ENCODE measurements at places on chromosomes 2 and 18.

DNA sequence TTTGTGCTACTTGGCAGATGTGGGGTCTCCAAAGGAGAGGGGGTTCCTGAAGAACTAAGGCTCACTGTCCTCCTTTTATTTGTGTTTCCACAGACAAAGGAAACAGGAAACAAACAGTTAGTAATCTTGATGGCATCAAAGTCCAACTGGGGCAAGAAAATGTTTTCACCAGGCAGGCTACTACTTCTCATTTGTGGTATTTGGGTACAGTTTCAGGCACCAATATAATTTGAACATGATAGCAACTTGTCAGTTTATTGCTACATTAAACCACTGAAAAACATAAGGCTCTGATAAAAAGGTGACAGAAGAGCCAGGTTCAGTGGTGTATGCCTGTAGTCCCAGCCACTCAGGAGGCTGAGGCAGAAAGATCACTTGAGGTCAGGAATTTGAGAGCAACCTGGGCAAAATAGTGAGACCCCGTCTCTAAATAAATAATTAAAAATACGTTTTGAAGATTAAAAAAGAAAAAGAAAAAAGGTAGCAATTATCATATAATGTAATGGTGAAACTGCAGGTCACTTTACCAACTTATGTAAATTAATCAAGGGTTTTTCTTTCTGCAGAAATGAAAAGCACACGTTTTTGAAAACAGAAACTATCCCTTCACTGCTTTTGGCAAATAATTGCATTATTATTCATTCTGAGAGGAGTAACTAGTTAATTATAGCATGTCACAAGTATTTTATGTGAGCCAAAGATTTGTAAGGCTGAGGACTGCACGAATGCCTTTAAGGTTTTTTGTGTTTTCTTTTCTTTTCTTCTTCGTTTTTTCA is 157.5 kb upstream of the CAVIN2 start:
- DNase-seq: no peak

GRCh38 chr2:69018678-69019095 is 5.7 kb downstream of the ANTXR1 start:
- DNase-seq: no peak

DNA sequence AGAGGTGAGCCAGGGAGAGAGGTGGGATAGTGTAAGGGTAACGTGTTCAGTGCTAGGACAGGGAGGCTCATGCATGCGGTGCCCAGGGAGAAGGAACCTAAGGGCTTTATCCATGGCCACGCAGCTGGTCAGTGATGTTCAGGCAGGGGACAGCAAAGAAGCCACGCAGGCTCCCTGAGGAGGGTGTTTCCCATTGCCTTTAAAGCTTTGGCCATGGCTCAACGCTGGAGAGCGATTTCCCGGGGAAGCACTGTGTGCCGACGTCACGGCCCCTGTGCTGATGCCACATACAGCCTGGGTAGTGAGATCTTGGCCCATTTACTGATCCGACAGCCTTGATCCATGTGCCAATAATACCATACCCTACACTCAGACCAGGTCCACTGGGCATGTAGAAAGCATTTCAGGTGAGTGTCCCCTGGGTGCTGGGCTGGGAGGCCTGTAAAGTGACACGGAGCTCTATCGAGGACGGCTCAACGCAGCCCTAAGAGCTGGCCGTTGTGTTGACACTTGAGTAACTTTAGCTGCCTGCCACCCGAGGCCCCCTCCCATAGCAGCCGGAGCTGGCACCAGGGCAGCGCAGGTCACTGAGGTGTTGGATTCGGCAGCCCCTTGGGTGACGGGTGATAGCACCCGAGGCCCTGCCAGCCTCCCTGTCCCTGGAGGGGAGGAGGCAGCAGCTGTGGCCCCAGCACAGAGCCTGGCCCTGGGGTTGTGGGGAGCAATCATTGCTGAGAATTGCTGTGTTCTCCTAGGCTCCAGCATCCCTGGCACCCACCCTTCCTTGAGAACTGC is 41.4 kb downstream of the PDIA6 start:
- no peak for DNase-seq

DNA sequence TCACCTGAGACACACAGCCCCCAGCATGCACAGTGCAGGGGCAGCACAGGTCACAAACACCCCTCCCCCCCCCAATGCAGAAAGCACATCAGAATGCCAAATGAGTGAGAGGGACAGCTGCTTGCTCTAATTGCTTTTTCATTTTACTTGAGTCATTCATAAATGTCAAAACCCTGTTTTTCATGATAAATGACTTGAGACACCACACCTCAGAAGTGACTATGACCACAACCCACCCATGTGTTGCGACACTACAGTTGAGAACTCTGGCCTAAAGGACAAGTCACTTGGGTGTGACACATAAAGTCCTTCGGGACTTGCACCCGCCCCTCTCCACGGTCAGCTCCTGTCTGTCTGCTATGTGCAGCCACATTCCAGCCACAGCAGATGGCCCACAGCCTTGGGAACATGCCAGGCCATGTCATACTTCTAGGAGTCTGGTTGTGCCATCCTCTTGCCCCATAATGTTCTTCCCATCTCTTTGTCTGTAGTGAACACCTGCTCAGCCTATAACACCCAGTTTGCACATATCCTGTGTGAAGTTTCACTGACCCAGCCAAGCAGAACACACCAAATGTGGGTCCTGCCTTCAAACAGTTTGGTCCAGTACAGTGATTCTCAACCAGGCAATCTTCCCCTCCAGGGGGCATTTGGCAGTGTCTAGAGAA is 30.2 kb upstream of the RIOK3 start:
- DNase-seq: no peak

- no peak for DNase-seq
Observed at GRCh38 chr2:160269365-160269764, 69.3 kb upstream of the ITGB6 start.

GRCh38 chr18:38933910-38934510 is 1368.4 kb upstream of the CELF4 start:
- DNase-seq: no peak

DNA sequence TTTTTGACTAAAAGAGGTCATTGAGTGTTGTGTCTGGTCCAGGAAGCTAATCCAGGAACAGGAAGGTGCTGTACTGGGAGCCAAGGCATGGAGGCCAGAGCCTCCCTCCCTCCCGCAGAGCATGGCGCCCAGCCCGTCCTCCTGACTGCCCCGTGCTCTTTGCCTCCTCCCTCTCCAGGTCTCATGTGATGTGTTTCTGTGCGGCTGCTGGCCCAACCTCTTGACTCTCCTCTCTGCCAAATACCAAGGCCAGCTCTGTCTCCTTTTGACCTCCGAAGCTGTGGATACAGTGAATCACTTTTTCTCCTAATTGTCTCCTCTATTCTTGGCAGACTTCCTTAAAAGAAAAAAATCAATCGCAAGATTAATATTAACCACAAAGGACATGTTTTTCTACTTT is 284.1 kb downstream of the PHLPP1 start:
- DNase-seq: no peak

DNA sequence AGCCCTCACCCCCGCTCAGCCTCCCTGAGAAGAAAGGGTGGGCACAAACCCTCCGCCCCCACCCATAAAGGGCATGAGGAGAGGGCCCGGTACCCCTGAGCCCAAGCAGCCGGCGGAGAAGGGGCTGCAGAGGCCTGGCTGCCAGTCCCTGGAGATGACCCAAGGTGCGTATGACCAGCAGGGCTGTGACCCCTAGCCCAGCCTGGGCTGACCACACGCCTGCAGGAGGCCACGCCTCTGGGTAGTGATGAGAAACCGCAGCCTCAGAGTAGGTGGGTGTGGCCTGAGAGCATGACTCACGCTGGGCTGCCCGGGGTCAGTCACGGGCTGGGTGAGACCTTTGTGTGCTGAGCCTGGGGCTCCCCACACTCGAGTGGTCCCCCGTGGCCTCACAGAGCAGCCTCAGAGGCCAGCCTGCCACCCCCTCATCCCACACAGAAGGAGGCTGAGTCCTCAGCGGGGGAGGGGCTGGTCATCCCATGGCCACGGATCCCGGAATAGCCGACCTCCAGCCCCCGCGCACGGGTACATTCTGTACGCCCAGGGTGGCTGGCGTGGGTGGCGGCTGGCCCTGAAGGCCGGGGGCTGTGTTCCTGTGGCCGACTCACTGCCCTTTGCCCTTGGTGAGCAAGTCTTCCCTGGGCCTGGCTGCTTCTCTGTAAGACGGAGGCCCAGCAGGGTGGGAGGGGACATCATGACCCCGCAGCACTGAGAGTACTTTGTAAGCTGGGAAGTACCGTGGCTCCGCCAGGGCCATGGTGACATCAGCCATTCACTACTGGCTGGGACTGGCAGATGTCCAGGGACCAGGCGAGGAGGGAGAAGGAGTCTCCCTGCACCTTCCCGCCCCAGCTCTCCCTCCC is 110.8 kb upstream of the OTOS start:
- no peak for DNase-seq

DNA sequence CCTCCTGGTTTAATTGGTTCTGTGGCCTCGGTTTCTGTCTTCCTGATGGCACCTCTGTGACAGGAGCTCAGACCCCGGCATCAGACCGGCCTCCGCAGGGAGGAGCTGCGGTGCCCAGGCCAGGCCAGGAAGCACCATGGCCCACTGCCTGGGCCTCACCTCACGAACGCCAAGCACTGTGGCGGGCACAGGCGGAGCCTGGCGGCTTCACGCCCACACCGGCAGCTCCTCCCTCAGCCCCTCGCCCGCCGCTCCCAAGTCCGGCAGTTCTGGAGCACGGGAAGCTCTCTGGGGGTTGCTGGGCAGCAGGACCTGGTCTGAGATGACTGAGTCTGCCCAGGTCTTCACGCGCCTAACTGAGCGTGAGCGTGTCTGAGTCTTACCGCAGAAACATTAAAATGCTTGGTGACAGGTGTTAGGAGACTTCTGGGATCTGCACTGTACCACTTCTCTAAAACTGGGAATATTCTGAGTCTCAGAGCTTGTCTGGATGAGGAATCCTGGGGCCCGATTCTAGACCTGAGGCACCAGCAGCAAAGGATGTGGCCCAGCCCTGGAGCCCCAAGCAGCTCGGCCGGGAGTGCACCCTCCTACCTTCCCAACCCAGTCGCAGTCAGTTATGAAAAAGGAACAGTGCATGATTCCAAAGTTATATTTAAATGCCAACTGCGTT is 21.9 kb downstream of the RTP5 start:
- no peak for DNase-seq

- no peak for DNase-seq
Observed at GRCh38 chr2:169746240-169746639, 12.6 kb downstream of the KLHL23 start.

- DNase-seq: peak; percentile 14
Observed at GRCh38 chr2:69918401-69918800, 3.5 kb downstream of the MXD1 start.

- no peak for DNase-seq
Observed at GRCh38 chr2:127078028-127078427, 28.9 kb downstream of the BIN1 start.

DNA sequence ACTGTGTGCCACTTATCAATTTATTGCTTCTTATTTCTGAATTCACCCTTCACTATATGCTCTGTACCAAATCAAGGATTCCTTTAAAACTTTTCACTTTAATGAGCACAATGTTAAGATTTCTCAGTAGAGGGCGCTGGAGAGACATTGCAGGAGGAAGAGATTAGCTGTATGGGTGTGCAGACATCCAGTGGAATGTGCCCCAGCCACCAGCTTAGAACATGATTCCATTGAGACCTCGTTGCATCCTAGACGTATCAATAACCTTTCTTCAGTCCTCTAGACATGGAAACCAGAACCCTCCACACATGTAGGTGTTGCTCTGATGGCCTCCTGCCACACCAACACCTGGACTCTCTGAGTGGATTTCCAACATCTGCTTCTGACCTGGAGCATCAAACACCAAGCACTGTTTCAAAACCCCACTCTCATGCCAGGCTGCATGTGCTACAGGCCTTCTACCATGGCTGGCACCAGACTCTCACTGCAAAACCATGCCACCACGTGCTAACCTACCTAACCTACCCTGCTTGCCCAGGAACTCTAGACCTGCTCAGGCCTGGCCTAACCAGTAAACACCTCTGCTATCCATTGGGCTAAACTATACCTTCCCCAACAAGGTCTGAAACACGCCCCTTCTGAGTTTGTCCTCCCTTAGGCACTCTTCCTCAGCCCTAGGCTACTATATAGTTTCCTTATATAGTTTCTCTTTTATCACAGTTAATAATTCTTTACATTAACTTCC is 633.2 kb upstream of the PKDCC start:
- peak; percentile 24 for DNase-seq
